ENCODE measurements at places on chromosomes 7 and 10.

DNA sequence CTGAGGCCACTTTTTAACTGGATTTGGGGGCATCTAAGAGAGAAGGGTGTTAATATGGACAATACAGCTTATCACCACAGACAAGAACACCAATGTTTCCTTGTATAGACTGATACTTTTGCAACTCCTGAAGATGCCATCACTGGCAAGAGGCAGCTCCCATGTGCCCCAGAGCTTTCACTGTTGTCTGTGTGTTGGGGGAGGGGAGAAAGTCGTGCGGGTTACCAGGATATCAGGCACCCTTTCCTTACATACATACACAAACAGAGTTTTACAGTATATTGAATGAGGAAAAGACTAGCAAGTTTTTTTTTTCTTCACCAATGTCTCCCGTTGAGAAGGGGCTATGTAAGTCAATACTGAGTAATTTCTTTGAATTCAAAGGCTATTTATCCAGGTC is 4.1 kb upstream of the DLX6 start:
- no peaks in the 10 kb centered on the region for H3K36me3 ChIP-seq
- DNase-seq: no peak
- H3K27ac ChIP-seq: no peak overlapping the region
- no peak overlapping the region for H3K4me3 ChIP-seq

- H3K4me3 ChIP-seq: no peak overlapping the region
- H3K27ac ChIP-seq: no peak overlapping the region
- peaks cover 7% of the 10 kb centered on the region for H3K36me3 ChIP-seq
- H3K4me1 ChIP-seq: peaks cover 9% of the 10 kb centered on the region
Observed at GRCh38 chr7:114940220-114940619, 18.3 kb downstream of the MDFIC start.

DNA sequence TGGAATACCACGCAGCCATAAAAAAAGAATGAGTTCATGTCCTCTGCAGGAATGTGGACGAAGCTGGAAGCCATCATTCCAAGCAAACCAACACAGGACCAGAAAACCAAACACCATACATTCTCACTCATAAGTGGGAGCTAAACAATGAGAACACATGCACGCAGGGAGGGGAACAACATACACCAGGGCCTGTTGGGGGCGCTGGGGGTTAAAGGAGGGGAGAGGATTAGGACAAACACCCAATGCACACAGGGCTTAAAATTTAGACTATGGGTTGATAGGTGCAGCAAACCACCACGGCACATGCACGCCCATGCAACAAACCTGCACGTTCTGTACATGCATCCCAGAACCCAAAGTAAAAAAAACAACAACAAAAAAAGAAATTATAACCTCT is 23.3 kb downstream of the RNF133 start:
- DNase-seq: no peak
- no peak overlapping the region for H3K4me3 ChIP-seq
- H3K27ac ChIP-seq: no peak overlapping the region
- H3K27me3 ChIP-seq: no peaks in the 10 kb centered on the region

- no peaks in the 10 kb centered on the region for H3K36me3 ChIP-seq
- H3K27ac ChIP-seq: no peak overlapping the region
- no peak overlapping the region for H3K4me3 ChIP-seq
- H3K4me1 ChIP-seq: peaks cover 7% of the 10 kb centered on the region
Observed at GRCh38 chr7:148570510-148570909, 20.1 kb upstream of the C7orf33 start.

Measured in MM.1S (cell line).